ENCODE measurements at places on chromosomes 4 and X.

DNA sequence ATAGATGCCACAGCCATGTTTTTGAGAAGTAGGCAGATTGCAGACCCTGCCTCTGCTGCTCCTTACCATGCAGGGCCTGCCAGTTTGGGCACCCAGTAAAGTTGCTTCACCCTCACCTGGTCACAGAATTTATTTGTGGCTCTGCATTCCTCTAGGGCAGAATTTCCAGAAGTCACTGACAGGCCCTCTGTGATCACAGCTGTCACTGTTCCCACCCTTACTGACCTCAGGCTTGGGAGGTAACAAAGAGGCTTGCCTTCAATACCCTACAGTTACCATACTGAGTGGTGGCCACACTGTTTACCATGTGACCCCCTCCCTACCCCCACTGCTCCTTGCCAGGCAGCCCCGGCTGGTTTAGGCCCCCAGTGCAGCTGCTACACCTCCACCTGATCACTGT, 375.1 kb downstream of the SH3BGRL start:
- no peak for DNase-seq

DNA sequence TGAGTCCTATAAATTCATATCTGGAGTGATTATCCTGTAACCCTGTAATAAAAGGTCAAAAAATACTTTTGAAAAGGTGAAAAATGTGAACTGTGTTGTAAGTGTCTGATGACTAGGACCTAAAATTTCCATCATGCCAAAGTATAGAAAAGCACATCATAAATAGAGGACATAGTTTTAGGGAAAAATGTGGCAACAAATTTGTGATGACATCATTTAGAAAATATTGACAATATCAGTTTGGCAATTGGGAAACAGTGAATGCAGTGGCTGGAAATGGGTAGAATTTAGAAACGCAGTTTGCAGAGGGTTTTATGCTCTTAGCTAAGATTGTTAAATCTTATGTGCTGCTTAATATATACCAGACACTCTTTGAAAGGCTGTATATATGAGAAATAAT, 1464.8 kb downstream of the RAPGEF2 start:
- no peak for DNase-seq

DNA sequence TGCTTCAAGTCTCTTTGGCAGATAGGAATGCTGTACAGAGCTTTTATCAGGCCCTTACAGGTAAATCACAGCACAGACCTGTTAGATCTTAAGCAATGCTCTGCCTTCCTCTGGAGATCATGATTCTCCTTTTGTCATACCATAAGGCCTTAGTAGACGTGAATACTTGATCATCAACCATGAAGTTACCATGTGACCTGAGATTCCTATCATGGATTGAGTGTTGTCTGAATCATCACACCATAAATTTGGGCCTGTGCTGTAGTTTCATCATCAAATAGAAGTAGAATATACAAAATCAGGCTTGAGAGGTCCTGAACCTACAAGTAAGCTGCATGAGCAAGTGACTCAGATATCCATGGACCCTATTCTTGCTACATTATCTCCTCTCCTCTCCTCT, 466.8 kb upstream of the INTU start:
- no peak for DNase-seq

- no peak for DNase-seq
Observed at GRCh38 chr4:16844816-16845586, 53.4 kb downstream of the LDB2 start.

DNA sequence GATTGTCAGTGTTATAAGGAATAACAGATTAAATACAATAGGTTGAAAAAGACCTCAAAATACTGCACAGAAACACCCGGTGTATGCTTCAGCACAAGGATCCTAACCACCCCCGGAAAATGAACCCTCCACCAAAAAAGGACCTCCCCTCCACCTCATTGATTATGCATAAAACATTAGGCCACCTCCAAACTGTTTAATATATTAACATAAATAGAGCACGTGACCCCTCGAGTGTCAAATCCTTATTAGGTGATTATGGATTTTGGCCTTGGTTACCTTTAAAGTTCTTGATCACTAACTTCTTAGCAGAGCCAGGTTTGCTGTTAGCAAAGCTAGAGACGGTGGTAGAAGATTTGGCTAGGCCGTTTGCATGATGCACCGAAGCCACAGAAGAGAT, 958 bp downstream of the CUL4B start:
- no peak for DNase-seq

- no peak for DNase-seq
Observed at GRCh38 chrX:133542476-133542875, 127.2 kb upstream of the GPC4 start.

GRCh38 chr4:38090455-38091246, 130.5 kb downstream of the PTTG2 start:
- no peak for DNase-seq
